NCI-H1417 (cell line): ENCODE measurements at places on chromosomes 6 and 20.
A peak's percentile ranks its signal among the peaks of the same experiment; 100 is the strongest.

- no peak for DNase-seq
Observed at GRCh38 chr6:12832226-12832735, 115.7 kb downstream of the PHACTR1 start.

DNA sequence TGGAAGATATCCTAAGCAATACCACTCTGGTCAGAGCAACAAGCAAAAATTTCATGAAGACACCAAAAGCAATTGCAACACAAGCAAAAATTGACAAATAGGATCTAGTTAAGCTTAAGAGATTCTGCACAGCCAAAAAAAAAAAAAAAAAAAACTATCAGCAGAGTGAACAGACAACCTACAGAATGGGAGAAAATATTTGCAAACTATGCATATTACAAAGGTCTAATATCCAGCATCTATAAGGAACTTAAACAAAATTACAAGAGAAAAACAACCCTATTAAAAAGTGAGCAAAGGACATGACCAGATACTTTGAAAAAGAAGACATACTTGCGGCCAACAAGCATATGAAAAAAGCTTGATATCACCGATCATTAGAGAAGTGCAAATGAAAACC, 20.0 kb upstream of the AHI1 start:
- DNase-seq = no peak

DNA sequence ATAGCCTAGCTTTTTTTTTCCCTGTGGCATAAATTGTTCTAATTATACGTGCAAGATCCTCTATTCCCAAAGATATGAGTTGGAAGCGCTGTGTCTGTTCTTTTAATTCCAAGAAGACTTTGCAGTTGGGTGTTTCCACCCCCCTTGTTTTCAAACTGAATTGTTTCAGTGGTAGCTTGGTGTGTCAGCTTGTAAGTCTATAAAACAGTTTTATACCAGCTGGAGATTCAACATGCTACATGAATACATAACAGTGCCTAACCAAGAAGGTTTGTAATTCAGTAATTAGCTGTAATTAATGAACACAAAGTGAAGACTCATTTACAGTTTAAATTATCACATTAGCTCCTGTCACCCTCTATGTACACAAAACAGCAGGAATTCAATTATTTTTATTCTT, 154.0 kb downstream of the ZNF217 start:
- peak; percentile 30 for DNase-seq

DNA sequence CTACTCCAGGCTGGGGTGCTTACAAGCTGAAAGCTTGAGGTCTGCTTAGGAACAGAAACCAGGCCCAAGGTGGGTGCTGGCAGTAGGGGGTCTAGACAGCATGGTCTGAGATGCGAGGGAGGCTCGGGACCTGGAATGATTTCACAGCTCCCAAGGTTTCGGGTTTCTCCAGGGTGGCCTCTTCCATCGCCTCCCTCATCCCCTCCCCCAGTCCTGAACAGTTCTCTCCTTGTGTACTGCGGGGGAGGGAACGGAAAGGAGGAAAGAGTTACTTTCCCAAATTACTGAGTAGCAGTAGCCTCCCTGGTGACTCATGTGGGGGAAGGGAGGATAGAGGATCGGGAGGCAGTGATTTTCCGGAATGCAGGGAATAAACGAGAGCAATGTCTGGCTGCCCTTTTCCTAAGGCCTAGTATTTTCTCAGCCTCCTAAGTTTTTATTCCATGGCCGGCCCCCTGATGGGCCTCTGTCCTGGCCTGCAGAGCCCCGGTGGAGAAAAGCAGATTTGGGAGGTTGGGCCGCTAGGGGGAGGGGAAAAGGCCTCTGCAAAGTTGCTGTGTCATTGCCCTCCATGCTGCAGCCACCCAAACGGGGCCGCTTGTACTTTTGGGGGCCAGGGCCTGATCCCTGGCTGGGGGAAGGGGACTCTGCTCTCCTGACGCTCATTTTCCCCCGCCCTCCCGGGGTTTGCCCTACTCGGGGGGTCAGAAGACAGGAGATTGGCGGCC, 1.5 kb downstream of the BRD2 start:
- DNase-seq = peak; percentile 70

DNA sequence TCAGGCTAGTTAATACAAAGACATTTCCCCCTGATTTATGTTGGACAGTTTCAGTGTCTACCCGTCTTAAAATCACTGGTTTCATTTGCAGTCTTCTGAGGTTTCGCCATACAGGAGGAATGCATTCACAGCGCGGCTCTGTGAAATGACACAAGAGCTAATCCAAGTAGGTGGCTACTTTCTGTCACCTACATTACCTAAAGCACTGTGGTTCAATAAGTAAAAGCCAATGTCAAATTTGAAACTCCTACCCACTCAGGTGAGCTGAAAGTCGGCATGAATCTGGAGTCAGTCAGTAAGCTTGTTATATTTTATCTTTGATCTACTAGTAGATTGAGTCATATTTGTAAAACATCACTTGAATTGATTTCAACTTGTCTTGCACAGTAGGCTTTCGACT, 370.8 kb downstream of the LAMA2 start:
- DNase-seq = no peak

DNA sequence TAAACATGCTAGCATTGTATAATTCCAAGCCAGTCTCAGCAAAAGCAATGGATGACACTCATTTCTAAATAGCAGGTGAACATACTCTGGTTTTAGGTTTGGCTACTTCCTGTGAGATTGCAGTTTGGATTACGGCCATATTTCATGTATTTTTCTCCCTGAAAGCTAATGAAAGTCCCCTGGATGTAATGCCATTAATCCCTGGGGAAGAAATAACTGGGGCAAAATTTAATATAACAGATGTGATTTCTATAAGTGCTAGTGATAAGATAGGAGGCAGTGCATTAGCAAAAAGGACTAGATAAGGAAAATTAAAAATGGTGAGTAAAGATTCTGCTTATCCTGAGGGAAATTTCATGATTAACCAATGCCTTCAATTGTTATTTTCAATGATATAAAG, 238.2 kb downstream of the ADGRB3 start:
- no peak for DNase-seq

GRCh38 chr6:168559574-168560098, 118.7 kb downstream of the SMOC2 start:
- no peak for DNase-seq

GRCh38 chr6:14789996-14790395, 455.9 kb upstream of the JARID2 start:
- no peak for DNase-seq

GRCh38 chr6:87154641-87154992, 748 bp upstream of the ZNF292 start:
- no peak for DNase-seq

- DNase-seq = no peak
Observed at GRCh38 chr6:5054245-5054873, 30.8 kb upstream of the PPP1R3G start.

DNA sequence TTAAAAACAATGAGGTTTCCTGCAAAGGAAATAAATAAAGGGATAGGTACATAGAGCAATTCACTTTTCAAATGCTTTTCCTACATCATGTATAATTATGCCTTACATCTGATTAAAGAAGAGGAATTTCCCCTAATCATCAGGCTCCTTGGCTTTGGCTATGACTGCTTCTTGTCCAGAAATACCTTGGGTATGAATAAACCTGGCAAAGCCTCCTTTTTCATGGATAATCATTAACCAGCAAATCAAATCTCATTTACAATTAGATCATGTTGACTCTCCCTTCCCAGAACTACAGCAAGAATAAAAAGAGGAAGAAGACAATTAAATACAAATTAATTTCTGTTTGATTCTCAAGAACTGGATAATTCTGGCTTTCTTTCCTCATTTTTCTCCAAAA, 58.0 kb upstream of the CD2AP start:
- DNase-seq = no peak

- no peak for DNase-seq
Observed at GRCh38 chr6:10576226-10576625, 55.1 kb downstream of the GCNT2 start.

GRCh38 chr20:1075616-1076015, 42.8 kb upstream of the PSMF1 start:
- no peak for DNase-seq

DNA sequence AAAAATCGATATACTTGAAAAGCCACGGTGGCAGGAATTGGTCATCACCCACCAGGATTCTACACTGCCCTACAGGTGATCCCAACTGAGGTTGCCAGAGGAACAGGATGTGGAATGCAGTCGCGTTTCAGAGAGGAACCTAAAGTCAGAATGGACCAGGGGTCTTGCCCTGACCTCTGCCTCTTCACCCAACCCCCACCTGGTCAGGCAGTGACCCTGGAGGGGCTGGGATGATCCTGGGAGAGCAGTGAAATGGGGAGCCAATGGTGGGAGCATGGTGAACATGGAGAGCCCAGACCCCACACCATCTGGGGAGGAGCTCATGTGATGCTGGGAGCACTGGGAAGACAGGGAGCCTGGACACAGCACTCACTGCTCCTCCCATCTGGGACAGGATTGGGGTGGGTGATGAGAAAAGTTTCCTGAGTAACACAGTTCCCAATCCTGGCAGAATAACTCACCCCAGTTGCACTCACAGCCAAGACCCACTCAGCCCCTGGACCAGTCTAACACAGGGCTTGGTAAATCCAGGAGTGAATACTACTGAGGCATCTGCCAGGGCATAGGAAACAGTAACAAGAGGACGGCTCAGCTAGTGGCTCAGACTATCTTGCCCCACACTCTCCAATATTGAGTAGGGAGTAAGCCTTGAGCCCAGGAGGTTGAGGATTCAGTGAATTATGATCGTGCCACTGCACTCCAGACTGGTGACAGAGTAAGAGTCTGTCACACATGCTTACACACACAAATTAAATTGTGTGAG, 1.7 kb upstream of the ULBP2 start:
- DNase-seq = no peak

GRCh38 chr6:42026540-42026939, 23.8 kb upstream of the TAF8 start:
- no peak for DNase-seq

- no peak for DNase-seq
Observed at GRCh38 chr6:54879188-54879985, 32.8 kb downstream of the FAM83B start.

DNA sequence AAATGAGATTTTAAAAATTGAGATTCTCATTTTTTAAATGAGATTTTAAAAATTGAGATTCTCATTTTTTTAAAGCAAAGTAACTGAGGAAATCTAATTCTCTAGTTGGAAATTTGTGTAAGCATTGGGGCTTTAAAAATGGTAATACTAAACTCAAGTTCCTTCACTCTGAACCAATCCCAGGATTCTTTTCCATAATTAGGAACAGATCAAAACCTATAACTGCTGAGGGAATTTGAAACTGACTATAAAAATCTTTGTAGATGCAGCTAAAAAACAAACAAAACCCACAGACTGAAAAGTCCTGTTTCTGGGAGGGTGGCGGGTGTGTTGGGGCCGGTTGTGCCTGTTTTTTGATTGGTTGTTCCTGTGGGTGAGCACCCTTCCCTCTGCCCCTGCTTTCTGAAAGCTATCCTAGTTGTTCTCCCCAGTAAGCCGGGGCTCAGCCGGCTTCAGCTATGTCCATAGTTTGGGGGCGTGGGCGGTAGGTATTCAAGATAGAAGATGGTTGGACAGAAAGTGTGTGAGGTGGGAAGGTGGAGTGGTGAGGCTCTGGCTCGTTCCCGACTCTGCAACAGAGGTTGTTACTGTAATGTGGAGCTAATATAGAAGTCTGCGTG, 49.3 kb downstream of the GFRA4 start:
- DNase-seq = no peak

- DNase-seq = no peak
Observed at GRCh38 chr6:46490425-46491200, 636 bp downstream of the RCAN2 start.

DNA sequence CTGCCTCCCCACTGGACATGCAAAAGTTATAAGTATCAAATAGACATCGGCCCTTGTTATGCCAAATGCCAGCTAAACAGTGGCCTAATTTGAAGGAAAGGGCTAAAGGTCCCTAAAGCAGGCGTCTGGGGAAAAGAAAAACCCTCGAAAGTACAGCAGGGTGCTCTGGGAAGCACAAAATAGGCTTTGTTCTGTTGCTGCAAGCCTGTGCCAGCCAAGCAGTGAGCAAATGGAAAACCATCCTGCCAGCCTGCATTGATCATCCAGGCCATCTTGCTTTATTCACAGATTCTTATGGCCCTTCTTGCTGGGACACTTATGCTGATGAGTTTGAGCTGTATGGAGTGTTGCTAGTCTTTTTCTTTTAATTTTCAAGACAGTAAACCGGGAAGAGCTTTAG, 62.2 kb upstream of the PLEKHG1 start:
- no peak for DNase-seq

GRCh38 chr6:47587493-47587892, 109.9 kb downstream of the CD2AP start:
- DNase-seq = no peak

DNA sequence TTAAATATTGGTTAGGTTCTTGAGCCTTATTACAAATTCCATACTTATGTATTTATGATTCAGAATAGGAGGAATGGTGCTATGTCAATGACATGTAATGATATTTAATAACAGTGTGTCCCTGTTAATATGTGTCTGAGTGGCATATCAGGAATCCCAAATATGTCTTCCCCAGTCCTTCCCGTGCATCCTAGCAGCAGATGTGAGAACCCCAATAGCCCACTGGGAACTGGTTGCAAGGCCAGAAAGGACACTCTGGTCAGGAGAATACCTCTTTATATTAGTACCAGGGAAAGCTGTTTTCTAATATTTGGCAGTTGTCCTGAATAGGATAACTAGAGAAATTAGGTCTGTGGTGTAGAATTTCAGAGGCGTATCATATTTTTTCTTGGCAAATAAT, 159.1 kb upstream of the PDE7B start:
- DNase-seq = no peak

DNA sequence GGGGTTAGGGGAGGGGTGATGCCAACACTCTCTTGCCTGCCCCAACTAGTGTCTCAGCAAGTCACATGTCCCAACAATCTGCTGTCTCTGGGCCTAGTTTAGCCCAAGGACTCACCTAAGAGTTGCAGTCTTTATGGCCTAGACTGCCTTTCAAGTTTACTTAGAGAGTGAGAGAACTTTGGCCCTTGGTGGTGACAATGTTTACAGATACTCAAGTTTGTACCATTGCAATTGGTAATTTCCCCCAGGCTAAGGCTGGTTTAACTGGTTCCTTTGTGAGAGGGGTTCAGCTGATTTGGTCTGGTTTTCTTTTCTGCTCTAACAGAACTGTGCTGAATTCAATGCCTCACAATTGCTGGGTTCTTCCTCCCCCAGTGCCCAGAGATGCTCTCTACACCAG, 1279.9 kb upstream of the EYS start:
- DNase-seq = no peak

DNA sequence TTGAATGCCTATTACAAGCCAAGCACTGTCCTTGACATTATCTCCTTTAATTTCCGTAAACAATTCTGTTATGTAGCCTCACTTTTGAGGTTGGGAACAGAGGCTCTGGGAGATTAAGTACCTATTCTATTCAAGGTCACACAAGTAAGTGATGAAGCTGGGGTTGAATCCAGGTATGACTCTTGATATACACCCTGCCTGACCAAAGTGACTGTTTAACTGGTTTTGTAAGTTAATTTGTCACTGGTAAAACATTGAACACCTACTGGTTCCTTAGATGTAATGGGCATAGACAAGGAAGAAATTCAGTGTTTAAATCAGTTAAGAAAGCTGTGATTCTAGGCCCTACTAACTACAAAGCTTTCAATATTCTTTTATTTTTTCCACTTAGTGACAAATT, 22.9 kb downstream of the GTF2H5 start:
- no peak for DNase-seq

GRCh38 chr20:13142143-13142542, 78.9 kb upstream of the ISM1 start:
- DNase-seq = no peak

- no peak for DNase-seq
Observed at GRCh38 chr6:156879591-156879990, 102.4 kb downstream of the ARID1B start.
